ENCODE measurements at places on chromosomes 5 and 9.

DNA sequence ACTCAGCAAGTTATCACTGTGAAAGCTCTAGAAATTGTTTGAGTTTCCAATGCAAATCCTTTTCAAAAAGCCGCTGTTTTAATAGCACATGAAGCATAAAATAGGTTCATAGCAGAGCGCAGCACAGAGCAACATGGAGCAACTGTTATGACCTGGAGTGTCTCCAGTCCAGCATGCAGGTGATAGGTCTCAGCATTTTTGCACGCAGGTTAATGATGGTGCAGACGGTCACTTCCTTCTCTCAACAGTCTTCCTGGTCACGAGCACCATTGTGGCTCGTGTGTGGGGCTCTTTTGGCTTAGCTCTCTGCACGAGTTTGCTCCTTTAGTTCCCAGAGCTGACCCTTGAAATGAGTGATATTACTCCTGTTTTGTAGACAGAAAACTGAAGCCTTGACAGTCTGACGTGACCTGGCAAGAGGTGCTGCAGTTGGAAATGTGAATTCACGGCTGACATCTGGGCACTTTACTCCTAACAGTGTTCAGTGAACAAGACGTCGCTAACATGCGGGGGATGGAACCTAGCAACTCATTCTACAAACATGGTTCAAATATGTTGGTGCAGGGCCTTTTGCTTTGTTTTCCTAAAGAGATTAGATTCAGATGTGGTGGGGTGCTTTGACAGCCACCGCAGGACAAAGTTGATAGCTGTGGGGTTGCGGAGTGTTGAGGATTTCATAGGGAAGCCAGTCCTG is 10.0 kb downstream of the TENT4A start:
- no peak for DNase-seq

- DNase-seq = no peak
Measured at GRCh38 chr5:138999674-139000073, 124.5 kb upstream of the LRRTM2 start.

- DNase-seq = no peak
Measured at GRCh38 chr5:111364992-111365391, 140.8 kb downstream of the CAMK4 start.

- DNase-seq = no peak
Measured at GRCh38 chr9:93231121-93231694, 47.3 kb downstream of the WNK2 start.

GRCh38 chr5:78236046-78236445 is 58.5 kb downstream of the AP3B1 start:
- no peak for DNase-seq

DNA sequence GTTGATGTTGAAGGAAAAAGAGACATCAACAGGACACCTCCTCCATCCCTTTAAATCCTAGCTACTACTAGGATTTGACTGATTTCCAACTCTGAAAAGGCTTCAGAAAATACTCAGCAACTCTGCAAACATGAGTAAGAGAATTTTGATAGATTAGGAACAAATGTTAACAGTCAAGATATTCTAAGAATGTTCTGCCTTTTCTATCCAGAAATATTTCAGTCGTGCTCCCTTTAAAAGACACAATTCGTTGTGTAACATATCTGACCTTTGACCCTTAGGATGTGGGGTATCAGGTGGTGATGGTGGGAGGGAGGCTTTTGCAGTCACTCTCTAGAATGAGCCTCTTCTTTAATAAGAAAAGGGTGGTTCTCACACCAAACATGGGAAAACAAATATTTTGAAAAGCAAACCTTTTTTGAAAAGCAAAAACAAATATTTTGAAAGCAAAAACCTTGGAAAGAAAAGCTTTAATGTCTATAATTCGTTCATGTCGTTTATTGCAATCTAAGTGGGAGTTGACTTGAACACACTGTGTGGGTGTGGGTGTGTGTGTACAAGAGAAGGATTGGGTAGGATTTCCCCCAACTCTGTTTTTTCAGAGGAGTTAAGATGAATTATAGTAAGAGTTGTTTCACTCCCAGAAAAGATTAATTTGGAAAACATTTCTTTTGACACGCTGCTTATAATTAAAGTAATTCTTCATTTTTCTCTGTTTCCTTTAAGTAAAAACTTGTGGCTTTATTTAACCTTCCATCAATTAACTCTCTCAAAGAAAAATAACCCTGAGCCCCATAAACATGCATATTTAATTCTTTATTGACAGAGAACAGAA is 152.8 kb downstream of the TMEM167A start:
- no peak for DNase-seq

- no peak for DNase-seq
Measured at GRCh38 chr5:134206627-134207160, 19.2 kb downstream of the PPP2CA start.

GRCh38 chr9:4670591-4670990 is 4.3 kb upstream of the SPATA6L start:
- DNase-seq = no peak

- DNase-seq = no peak
Measured at GRCh38 chr9:131418143-131419025, 24.5 kb downstream of the PRRC2B start.

GRCh38 chr5:52906343-52906742 is 82.8 kb upstream of the ITGA2 start:
- DNase-seq = no peak

DNA sequence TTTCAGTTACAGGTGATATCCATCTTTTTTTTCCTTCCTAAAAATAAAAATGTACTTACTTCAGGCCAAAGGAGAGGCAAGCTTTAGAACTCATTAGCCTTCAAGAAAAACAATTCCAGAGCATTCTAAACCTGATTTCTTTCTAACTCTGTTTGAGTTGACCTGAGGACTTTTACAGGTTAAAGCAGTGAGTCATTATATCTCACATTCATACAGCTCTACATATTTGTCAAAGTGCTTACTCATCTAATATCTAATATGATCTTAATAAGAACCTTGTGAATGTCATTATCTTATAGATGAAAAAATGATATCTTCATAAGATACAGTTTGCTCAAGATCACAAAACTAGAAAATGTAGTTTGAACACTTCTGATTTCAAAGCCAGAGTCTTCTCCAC is 149.2 kb upstream of the CDKN2B start:
- DNase-seq = no peak

DNA sequence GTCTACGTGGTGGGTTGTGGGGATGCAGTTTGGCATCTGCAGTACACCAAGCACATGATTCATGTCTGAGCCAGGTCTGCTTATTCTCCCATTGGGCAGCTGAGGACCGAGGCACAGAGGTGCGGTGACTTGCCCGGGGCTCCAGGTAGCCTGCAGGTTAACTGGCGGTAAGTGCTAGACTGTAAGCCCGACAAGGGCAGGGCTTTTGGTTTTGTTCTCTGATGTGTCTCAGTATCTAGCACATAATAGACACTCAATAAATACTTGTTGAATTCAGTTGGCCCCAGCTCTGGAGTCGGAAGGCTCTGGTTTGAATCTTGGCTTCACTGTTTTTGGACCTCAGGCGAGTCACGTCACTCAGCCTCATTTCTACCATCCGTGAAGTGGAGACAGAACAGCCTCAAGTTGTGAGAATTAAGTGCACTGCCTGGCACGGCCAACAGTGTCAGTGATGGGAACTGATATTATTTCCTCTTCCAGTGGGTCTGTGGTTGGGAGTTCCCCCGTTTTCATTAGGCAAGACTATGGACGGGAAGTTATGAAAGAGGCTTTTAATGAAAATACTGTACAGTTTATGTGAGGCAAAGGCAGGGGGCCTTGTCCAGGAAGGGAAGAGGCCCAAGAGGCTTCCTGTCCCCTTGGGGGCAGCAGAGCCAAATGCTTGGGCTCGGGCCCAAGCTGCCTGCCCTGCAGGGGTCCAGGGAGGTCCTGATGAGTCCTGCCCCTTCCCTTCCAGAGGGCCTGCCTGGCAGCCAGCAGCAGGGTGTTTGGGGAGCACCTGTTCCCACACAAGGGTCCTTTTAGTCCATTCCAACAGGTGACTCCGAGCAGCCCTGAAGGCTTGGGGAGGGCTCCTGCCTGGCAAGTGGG is 3.3 kb downstream of the PRELID1 start:
- no peak for DNase-seq

GRCh38 chr5:73292816-73293459 is 119.9 kb downstream of the TMEM174 start:
- no peak for DNase-seq

- no peak for DNase-seq
Measured at GRCh38 chr5:116509483-116510244, 65.0 kb downstream of the SEMA6A start.

GRCh38 chr5:171825051-171825450 is 39.4 kb downstream of the SMIM23 start:
- DNase-seq = no peak

GRCh38 chr9:13446286-13446937 is 166.9 kb upstream of the MPDZ start:
- no peak for DNase-seq

DNA sequence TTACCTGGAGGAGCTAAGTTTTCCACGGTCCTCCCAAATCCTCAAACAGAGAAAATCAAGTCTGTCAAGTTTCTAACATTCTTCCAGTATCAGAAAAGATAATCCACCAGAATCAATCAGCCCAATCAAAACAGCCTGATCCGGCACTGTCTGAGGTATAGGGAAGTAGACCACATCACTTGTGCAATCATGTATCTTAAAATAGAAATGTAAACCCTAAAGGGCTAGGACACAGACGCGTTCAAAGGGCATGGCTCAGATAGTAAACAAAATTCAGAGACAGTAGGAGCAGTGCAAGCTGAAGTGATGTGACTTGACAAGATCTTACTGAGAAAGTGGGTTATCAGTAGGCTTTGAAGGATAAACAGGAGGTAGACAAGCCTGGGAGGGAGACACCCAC is 252.4 kb upstream of the DAPK1 start:
- no peak for DNase-seq

- DNase-seq = no peak
Measured at GRCh38 chr5:131224387-131225201, 39.3 kb upstream of the CDC42SE2 start.

GRCh38 chr5:138926257-138926656 is 51.1 kb upstream of the LRRTM2 start:
- DNase-seq = no peak

GRCh38 chr5:123115020-123115419 is 26.0 kb downstream of the PRDM6 start:
- no peak for DNase-seq

GRCh38 chr5:96584712-96585111 is 77.5 kb upstream of the CAST start:
- DNase-seq = no peak

DNA sequence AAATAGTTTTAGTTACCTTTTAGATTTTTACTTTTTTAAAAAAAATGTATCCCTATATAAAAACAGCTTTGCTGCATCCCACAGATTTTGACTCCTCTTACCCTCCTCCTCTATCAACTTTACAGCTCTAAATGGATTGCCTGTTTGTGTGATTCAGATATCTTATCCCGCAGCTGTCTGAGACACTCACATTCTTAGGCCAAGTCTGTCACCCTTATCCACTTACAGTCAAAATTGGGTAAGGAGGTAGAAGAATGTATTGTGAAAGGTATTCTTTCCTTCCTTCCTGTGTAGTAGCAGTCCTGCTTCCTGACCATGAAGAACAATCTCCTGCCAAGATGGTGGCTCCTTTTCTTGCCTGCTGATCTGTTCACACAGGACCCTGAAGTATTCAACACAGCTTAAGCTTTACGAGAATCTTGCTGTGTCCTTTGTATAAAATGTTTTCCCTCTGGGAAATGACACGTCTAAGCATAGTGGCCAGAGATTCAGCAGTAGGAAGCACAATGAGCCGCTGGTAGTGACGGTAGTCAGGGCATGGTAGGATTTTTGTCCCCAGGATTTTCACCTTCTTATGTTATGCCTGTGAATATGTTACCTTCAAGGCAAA is 67.7 kb upstream of the ST8SIA4 start:
- DNase-seq = no peak

GRCh38 chr9:86546712-86547111 is 192.5 kb upstream of the TUT7 start:
- DNase-seq = no peak
